Calu3 (cell line): ENCODE measurements at places on chromosomes 16 and 17.

- H3K27me3 ChIP-seq, result no peaks in the 10 kb centered on the region
- H3K4me1 ChIP-seq, result peaks cover 9% of the 10 kb centered on the region
- H3K36me3 ChIP-seq, result no peaks in the 10 kb centered on the region
Observed at GRCh38 chr17:30000001-30000754, 58.7 kb downstream of the EFCAB5 start.

DNA sequence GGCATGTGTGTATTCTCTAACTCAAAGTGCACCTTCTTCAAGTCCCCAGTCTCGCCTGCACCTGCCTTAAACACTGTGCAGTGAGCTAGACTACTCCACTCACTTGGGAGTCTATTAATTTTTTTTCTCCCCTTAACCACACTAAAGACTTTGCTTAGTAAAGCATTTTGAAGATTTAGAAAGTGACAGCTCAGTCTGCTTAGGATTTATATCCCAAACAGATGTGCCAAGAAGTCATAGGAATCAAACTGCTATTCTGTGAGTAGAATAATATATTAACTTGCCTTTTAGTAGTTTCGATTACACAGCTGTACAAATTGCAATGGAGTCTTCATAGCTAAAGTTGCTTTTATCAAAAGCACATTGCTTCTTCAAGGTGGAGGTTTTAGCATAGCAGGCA is 47.2 kb upstream of the MED13 start:
- H3K27ac ChIP-seq, result no peak overlapping the region
- no peak overlapping the region for H3K4me3 ChIP-seq
- H3K4me1 ChIP-seq, result no peaks in the 10 kb centered on the region
- no peak for DNase-seq
- no peaks in the 10 kb centered on the region for H3K27me3 ChIP-seq

- no peak overlapping the region for H3K27ac ChIP-seq
- H3K4me3 ChIP-seq, result no peak overlapping the region
- H3K27me3 ChIP-seq, result no peaks in the 10 kb centered on the region
Observed at GRCh38 chr17:75561927-75562603, 25.5 kb upstream of the MYO15B start.

GRCh38 chr16:26317885-26318284 is 626.1 kb downstream of the HS3ST4 start:
- DNase-seq, result no peak
- no peaks in the 10 kb centered on the region for H3K27me3 ChIP-seq
- H3K4me3 ChIP-seq, result no peak overlapping the region
- no peak overlapping the region for H3K27ac ChIP-seq
- no peaks in the 10 kb centered on the region for H3K36me3 ChIP-seq
- H3K4me1 ChIP-seq, result no peaks in the 10 kb centered on the region

- H3K27ac ChIP-seq, result no peak overlapping the region
- no peak overlapping the region for H3K4me3 ChIP-seq
- peaks cover 21% of the 10 kb centered on the region for H3K27me3 ChIP-seq
- no peak for DNase-seq
- H3K4me1 ChIP-seq, result peaks cover 17% of the 10 kb centered on the region
Observed at GRCh38 chr16:66376577-66377305, 10.2 kb downstream of the CDH5 start.

- peak overlapping the region; percentile 60 for H3K27ac ChIP-seq
- H3K27me3 ChIP-seq, result no peaks in the 10 kb centered on the region
- no peak for DNase-seq
- peaks cover 23% of the 10 kb centered on the region for H3K4me1 ChIP-seq
- H3K36me3 ChIP-seq, result peaks cover 22% of the 10 kb centered on the region
- peak overlapping the region; percentile 95 for H3K4me3 ChIP-seq
Observed at GRCh38 chr16:21598206-21598605, 1.2 kb upstream of the METTL9 start.
